ENCODE measurements at places on chromosomes 13 and 19.

- DNase-seq = no peak
Observed at GRCh38 chr19:41408256-41408655, 10.6 kb downstream of the BCKDHA start.

DNA sequence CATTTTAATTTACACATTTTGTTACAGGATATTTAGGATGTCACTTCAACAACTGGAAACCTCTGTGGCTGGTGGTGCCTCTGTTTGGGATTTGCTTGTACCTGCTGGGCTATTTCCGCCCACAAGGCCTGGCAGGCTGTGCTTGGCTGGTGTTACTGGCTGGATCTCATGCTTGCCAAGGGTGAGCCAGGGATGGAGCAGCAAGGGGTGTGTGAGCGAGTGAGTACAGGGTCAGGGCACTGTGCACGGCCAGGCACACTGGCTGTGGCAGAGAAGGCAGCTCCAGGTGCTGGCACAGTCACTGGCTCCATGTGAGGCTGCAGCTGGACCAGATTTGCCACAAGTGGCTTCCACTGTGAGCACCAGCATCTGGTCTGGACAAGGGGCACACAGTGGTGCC, 1254.8 kb downstream of the SLITRK5 start:
- DNase-seq = no peak

DNA sequence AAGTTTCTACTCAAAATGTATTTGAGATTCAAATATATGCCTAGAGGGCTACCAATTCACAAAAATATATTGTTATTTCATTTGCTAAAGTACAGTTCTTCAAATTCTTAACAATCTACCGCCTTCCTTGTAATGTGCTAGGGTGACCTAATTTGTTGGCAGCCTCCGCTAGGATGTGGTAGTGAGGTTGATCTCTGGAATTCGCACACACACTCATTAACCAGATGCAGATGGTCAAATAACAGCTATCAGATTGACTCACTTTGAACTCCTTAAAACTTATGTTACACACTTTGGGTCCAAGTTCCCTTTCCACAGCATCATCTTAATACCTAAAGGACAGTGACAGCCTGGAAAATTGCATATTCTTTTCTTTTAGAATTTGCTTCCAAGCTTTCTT, 367.3 kb downstream of the DCT start:
- DNase-seq = no peak

- peak; percentile 42 for DNase-seq
Observed at GRCh38 chr19:19434483-19435045, 29.1 kb downstream of the GATAD2A start.

DNA sequence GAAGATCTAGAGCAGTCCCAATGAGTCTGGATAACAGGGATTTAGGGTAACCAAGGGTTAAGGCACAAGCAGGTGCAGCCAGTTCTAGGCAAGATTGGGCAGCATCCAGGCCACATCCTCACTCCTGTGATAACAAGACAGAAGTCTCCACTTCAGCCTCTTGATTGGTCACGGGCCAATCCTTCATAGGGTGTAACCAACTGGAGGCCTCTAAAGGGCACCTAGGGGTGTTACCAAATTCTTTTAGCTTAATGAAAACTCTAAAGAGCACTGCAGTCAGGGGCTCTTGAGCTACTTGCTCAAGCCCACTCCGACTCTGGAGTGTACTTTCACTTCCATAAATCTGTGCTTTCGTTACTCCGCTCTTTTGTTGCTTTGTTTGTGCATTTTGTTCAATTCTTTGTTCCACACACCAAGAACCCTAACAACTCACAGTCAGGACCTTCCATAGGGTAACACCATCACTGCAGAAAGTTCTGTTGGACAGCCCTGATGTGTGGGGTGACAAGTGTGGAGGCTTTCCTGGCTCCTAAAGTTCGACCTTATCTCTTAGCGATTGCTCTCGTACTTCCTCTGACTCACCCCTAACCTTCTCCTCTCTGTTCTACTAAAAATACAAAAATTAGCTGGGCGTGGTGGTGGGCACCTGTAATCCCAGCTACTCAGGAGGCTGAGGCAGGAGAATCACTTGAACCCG, 36.1 kb downstream of the ZSWIM9 start:
- DNase-seq = no peak

- peak; percentile 75 for DNase-seq
Observed at GRCh38 chr19:1568320-1569019, at the start of gene MEX3D. TSS of gene MEX3D (minus strand) at chr19:1568325. CDS start at chr19:1568058, 267 bp downstream.

GRCh38 chr19:1284293-1284978, 1.2 kb upstream of the EFNA2 start:
- no peak for DNase-seq

DNA sequence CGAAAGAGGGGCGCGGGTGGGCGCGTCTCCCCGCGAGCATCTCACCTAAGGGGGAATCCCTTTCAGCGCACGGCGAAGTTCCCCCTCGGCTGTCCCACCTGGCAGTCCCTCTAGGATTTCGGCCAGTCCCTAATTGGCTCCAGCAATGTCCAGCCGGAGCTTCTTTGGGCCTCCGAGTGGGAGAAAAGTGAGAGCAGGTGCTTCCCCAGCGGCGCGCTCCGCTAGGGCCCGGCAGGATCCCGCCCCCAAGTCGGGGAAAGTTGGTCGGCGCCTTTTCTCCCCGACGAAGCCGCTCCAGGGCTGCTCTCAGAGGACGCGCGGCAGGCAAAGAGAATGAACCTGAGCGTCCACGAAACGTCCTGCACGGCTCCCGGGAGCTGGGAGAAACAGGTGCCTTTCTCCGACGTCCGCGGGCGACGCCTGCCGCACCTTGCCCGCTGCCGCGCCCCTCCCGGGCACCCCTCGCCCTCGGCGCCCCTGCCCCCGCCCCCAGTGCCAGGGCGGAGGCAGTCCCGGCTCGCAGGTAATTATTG, 366 bp upstream of the KL start:
- DNase-seq = peak; percentile 20

DNA sequence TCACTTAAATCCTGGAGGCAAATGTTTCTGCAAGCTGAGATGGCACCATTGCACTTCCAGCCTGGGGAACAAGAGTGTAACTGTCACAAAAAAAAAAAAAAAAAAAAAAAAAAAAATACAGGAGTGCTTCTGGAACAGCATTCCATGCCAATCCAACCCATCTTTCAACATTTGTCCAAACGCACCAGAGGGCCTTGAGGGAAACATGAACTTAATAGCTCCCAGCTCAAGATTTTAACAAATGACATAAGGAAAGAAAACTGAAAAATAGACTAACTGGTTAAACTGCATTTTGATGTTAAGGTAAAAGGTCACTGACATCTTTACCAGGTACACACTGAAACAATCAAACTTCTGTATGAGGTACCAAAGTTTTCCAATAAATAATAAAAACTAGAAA, 47.7 kb upstream of the ZNF83 start:
- DNase-seq = no peak

- peak; percentile 80 for DNase-seq
Observed at GRCh38 chr19:29694669-29695627, 20.1 kb downstream of the C19orf12 start.

DNA sequence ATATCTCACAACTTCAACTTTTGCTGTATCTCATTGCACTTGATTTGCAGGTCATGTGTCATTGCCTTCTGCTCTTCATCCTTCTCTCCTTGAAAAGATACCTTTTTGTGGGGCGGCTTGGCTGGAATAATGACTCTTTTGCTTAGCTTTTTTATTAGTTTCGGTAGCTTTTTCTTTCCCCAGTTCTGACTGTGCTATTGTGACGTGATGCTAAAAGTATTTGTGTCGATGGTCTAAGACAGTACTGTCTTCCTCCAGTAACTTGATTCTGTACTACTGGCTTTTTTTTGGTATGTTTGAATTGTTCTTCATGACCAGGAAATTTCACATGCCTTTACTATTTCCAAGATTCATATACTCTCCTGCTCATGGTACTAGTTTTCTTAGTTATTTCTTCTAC, 63.1 kb downstream of the SLITRK1 start:
- DNase-seq = no peak

- DNase-seq = peak; percentile 38
Observed at GRCh38 chr19:3224346-3225168, at the start of gene CELF5. TSS of gene CELF5 (plus strand) at chr19:3224661. CDS start at chr19:3224740, 79 bp downstream.
